Activated naive CD4-positive, alpha-beta T cell (primary cell): ENCODE measurements at places on chromosomes 13 and 19.

GRCh38 chr13:104571161-104571892 lies 1505.1 kb upstream of the SLC10A2 start:
- no peak for DNase-seq

GRCh38 chr13:43744261-43745031 lies 42.3 kb downstream of the ENOX1 start:
- DNase-seq: no peak

- DNase-seq: no peak
These were observed 15.7 kb upstream of the PGLS start for GRCh38 chr19:17495639-17496296.

GRCh38 chr19:44905437-44906160 lies at the start of gene APOE:
APOE (plus strand) TSS chr19:44905796; CDS start chr19:44906625, 829 bp downstream.
- DNase-seq: no peak

DNA sequence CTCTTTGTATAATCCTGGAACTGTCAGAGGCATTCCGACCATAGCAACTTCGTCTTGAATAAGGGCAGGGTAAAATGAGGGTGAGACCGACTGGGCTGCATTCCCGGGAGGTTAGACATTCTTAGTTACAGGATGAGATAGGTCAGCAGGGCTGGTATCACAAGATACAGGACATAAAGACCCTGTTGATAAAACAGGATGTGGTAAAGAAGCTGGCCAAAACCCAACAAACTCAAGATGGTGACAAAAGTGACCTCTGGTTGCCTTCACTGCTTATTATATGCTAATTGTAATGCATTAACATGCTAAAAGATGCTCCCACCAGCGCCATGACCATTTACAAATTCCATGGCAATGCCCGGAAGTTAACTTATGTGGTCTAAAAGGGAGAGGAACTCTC lies 27.7 kb upstream of the MBNL2 start:
- DNase-seq: no peak

- no peak for DNase-seq
These were observed 10.8 kb downstream of the POU4F1 start for GRCh38 chr13:78592584-78592983.

GRCh38 chr19:1226522-1227303 lies 11.1 kb downstream of the CBARP start:
- no peak for DNase-seq

- DNase-seq: no peak
These were observed 44.0 kb downstream of the ATP11A start for GRCh38 chr13:112733661-112734379.

DNA sequence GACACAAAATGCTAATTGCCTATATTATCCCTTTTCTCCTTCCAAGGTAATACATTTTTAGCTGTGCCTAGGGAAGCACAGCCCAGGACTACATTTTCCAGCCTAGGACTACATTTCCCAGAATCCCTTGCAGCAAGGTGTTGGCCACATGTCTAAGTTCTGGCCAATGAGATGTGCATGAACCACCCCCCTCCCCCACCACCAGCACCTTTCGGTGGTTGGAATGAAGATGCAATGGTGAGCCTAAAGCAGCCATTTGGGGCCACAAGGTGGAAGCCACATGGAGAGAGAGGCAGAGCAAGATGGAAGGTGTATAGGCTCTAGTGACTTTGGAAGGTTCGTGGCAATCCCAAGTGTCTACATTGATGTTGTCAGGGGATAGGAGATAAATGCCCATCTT lies 16.2 kb downstream of the UNC13A start:
- DNase-seq: no peak

- DNase-seq: no peak
These were observed 121.1 kb upstream of the MYO16 start for GRCh38 chr13:108508263-108508662.
